ENCODE measurements at places on chromosomes 16 and 17.

DNA sequence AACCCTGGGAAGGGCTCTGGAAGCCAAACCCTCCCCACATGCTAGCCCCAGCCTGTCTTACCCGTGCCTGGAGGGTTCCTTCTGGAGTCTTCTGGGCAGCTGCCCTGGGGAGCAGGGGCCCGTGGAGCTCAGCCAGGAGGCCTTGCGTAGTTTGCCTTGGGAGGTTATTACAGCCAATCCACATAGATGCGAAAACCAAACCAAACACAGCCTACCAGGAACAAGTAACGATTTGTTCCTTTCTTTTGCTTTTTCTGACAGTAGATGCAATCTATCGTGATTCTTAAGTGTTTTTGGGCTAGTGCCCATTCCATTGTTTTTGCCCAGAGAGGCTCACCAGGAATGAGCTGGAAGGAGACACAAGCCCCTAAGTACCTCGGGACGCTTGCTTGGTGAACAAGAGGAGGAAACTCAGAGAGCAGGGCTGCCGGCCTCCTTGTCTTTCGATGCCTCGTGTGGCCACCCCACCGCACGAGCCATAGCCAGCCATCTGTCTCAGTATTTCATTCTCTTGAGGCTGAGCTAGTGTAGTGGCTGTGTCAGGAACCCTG lies 102.7 kb upstream of the NOL11 start:
- DNase-seq = no peak

GRCh38 chr17:32307658-32308057 lies 34.3 kb downstream of the C17orf75 start:
- no peak for DNase-seq

- no peak for DNase-seq
Measured at GRCh38 chr17:49624896-49625295, 49.2 kb downstream of the NXPH3 start.

GRCh38 chr17:20216154-20216815 lies 207.1 kb downstream of the SPECC1 start:
- no peak for DNase-seq

DNA sequence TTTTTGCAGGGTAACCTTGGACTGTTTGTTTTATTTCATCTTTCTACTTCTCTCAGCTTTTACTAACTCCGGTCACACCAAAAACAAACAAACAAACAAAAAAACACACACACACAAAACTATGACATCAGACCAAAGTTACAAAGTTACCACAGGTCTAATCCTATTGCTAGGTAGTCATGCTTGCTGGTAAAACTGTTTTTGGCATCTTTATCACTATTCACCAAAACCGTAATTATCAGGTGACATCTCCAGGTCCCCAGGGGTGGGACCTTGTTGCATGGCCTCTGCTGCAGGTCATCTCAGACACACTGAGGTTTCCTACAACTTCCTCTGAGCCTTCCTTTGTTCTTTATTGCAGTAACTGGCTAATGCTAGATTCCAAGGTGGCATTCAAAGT lies 162.3 kb downstream of the ABCA8 start:
- DNase-seq = no peak

DNA sequence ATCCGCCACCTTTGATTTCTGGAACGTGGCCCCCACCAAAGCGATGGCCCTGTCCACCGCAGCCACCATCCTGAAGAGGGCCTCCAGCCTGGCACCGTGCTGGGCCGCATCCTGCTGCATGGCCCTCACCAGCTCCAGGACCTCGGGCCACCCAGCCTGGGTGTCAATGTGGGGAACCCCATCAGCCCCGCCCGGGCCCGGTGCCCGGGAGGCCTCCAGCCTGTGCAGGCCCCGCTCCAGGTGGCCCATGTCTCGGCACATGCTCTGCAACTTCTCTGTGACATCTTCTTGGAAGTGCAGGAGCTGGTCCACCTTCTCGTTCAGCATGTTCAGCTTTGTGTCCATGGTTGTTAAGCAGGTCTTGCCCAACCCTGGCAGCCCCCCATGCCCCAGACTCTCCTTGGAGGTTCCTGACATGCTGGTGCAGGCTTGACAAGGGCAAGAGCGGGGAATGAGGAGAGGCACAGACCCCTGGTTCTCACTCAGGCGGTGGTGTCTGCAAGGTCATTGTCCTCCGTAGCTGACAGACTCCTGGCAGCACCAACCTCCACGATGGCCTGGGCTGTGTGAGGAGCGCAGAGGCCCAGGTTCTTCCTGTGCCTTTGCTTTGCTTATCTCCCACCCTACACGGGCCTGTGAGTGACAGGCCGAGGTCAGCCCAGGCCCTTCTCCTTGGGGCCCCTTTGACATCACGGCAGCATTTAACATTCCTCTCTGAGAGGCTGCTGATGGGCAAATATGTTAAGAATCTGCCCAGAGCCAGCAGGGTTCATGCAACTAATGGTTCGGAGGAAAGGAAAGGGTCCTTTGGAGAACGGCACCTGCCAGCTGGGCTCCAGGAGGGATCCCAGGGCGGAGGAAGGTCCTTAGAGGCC lies at the start of gene MYLK3:
Gene MYLK3 (minus strand): TSS at position 568 of the 875 bp plus-strand sequence. CDS start 151 bp downstream, at position 417.
- no peak for DNase-seq

- no peak for DNase-seq
Measured at GRCh38 chr16:76441391-76441790, 164.2 kb downstream of the CNTNAP4 start.

DNA sequence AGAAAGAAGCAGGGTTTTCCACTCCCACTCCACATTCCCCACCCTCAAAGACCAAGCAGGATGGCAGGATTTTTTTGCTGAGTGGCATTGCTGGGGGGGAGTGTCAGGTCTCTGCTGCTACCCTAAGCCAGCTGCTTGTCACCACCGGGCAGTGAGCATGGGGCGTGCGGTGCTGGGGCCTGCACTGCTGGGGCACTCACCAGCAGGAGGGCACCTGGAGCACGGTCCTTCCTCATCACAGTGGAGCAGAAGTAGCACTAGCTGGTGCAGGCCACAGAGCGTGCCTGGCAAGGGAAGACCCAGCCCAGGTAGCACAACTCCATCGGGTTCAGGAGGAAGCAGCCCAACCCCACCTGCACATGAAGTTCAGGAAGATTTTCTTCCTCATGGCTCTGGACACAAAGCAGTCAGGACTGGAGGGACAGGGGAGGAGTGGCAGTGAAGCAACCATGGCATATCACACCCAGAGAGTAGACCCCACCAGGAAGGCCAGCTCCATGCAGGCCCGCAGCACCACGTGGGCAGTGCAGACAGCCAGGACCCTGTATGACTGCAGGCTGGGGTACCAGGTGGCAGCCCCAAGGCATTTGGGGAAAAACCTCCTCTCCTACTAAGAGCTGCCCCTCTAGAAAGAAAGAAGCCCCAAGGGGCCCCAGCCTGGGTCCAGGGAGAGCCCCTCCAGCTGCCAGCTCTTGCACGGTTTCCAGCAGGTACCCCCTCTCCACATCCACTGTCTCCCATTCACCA lies 16.7 kb upstream of the MYO18A start:
- DNase-seq = no peak

DNA sequence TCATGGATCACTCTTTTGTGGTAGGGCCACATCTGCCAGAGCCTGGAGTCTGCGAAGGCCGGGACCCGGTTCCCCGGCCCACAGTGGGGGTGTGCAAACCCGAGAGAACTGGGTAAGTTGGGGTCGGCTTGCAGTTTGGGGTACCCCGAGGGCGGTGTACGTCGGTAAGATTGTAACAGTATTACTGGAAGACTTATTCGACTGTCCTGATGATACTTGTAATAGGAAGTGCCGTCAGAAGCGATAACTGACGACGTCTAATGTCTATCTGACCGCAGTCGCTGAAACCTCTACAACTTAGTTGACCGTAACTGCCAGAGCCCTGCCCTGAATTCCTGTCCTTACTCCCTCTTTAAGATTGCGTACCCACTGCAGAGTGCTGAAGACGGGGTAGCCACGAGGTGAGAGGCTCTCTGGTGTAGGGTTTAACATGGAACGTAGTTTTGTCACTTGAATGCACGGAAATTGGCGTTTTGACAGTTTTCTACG lies 24.0 kb downstream of the TRPV2 start:
- DNase-seq = peak; percentile 43

DNA sequence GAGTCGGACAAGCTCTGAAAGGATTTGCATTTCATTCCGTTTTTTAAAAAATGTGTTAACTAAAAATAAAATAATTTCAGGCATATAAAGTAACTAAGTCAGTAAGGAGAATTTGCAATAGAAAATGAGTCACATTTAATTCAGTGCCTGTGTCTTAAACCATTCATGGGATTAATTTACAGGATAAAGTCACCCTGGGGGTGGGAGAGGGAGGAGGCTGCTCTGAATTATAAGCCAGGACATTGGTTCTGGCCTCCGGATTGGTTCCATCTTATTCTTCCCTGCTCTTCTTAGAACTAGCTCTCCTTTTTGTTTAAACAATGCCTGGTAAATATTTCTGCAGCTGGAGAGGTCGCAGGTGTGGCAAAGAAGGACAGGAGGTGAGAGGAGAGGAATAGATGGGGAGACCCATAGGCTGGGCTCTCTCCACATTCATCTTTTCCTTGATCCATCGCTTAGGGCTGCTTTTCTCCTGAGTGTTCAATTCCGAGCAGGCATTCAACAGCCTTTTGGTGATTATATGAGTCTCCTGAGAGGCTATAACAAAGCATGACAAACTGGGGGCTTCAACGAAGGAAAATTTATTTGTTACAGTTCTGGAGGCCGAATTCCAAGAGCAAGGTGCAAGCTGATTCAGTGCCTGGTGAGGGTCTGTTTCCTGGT lies 319.2 kb downstream of the PHKB start:
- no peak for DNase-seq

GRCh38 chr17:35404360-35404759 lies 27.9 kb downstream of the SLFN12 start:
- no peak for DNase-seq

GRCh38 chr16:9128346-9129342 lies 37.2 kb downstream of the HAPSTR1 start:
- DNase-seq = no peak

DNA sequence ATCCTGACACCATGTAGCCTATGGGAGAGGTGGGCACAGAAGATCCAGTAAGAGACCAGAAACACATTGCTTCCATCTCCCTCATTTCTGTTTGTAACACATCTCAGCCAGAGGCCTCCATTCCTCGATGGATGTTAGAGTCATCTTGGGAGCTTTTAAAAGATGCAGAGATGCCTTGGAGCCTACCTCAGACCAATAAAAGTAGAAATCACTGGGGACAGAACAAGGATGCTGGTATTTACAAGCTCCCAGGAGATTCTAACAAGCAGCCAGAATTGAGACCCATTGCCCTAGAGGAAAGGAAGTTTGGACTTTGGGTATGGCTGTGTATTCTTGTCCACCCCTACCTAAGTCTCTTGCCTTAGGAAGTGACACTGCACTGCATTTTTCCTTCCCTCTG lies 40.8 kb downstream of the HS3ST3A1 start:
- no peak for DNase-seq

GRCh38 chr16:3645504-3646347 lies 8.8 kb upstream of the DNASE1 start:
- no peak for DNase-seq

GRCh38 chr16:9610727-9611126 lies 519.3 kb downstream of the HAPSTR1 start:
- no peak for DNase-seq

- DNase-seq = no peak
Measured at GRCh38 chr16:84605339-84605848, 12.5 kb downstream of the COTL1 start.

DNA sequence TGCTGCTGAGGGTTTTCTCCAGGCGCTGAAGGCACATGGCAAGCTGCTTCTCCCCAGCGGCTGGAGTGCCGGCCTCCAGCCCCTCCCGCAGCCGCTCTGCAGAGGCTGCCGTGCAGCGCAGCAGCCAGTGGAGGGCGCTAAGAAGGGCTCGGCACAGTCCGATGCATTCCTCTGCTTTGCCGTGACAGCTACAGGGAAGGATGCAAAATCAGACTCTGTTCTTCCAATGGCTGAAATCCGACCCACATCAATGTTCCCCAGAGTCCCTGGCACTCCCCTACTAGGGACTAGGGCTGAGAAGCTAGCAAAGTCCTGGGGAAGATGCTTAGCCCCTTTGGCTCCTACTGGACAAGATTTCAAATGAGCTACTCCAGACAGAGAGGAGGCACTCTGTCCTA lies 19.0 kb downstream of the MED24 start:
- DNase-seq = no peak

- DNase-seq = no peak
Measured at GRCh38 chr17:11996722-11997146, 541 bp downstream of the ZNF18 start.

- no peak for DNase-seq
Measured at GRCh38 chr17:15086776-15087295, 178.3 kb downstream of the PMP22 start.

DNA sequence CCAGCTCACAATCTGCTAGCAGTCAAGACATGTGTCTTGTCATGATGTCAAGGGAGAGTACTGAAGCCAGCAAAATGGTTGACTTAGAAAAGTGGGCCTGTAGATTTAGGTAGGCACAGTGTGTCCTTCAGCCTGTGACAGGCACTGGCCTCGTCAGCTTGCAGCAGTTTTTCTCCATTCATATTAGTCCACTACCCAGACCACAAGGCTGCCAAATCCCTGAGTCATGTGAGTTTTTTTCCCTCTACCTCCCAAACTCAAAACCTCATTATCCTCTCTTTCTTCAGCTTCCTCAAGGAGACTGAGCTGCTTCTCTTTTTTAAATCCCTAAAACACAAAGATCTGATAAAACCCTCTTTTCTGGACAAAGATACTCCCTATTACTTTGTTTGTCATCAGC lies 102.6 kb upstream of the HS3ST3A1 start:
- no peak for DNase-seq

DNA sequence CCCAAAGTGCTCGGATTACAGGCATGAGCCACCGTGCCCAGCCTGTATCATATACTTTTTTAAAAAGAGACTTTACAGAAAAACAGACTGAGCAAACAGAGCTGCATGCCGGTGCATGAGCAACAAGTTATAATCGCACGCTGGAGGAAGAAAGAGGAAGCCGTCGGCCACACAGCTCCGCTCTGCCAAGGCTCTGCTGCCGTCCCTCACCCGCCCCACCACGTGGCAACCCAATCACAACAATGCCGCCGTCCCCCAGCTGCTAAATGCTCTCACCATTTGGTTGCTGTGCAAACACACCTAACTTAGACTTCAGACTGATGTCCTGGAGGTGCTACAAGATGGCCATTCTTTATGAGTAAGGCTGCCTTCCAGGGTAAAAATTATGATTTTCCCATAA lies 83.5 kb downstream of the ADCY9 start:
- DNase-seq = peak; percentile 16

- DNase-seq = no peak
Measured at GRCh38 chr17:66789961-66790437, 44.9 kb upstream of the CACNG5 start.

DNA sequence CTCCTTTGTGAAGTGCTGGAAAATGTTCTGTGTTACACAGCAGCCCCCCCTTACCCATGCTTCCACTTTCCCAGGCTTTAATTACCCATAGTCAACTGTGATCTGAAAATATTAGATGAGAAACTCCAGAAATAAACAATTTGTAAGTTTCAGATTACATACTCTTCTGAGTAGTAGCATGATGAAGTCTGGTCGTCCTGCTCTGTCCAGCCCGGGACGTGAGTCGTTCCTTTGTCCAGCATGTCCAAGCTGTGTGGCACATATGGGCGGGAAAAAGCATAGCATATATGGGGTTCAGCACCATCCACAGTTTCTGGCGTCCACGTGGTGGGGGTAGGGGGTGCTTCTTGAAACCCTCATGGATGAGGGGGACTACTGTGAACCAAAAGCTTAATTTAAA lies 83.5 kb downstream of the BANP start:
- DNase-seq = no peak

Measured in stimulated activated CD4-positive, alpha-beta T cell treated with anti-CD3 and anti-CD28 coated beads, Interleukin-15, amount 100 ng/mL, for 24 hours (primary cell).